ENCODE measurements at places on chromosomes 4 and X.

DNA sequence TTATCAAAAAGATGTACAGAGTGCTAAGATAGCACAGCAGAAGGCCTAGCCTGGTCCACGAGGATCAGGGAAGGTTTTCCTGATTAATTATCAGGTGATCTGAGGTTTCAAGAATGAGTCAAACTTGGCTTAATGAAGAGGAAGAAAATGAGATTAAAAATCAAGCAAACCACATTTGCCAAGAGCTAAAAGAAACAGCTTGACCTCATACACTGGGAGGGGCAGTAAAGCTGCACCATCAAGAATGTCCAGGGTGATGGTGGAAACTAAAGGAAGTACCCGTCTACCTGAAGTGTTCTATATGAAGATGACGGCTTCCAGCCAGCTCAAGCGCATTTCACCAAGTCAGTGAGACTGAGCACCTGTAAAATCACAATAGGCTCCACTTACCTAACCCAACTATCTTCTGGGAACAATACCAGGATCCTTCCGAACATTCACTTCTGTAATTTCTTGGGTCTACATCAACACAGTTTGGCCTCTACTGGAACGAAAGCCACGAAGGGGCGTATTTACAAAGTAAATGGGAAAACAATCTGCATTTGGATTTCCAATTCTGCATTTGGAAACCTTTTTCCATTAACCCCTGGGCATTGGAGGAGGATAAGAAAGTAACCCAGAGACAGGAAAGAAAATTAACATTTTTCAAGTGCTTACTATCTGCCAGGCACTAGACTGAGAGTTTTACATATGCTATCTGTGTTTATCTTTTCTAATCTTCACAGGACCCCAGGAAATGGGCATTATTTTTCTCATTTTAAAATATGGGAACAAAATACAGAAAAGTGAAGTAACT, 114.0 kb upstream of the DCLK2 start:
- no peak for DNase-seq

DNA sequence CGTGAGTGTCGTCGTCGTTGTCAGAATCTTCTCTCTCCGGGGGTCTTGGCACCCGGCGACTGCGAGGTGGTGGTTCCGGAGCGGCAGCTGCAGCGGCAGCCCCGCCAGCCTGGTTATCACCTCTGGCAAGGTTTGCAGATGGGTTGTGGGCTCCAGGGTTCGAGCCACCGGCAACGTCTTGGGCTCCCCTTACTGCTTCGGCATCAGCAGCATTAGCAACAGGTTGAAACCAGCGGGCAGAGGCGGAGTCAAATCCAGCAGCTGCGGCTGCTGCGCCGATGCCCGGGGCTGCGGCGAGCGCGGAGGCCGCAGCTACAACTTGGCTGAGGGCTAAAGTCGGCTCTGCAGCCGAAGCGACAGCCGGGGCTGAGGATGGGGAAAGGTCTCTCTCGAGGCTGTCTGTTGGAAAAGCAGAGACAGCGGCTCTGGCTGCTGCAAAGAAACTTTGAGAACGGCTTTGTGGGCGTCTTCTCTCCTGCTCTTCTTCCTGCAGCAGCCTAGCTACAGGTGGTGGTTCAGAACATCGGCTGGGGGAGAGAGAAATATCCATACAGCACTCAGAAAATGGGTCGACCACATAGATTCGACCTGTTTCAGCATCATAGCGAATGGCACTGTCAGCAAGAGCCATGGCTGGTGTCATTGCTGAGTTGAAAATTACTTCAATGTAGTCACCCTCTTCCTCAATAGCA, 3.6 kb downstream of the IRS4 start:
- no peak for DNase-seq

DNA sequence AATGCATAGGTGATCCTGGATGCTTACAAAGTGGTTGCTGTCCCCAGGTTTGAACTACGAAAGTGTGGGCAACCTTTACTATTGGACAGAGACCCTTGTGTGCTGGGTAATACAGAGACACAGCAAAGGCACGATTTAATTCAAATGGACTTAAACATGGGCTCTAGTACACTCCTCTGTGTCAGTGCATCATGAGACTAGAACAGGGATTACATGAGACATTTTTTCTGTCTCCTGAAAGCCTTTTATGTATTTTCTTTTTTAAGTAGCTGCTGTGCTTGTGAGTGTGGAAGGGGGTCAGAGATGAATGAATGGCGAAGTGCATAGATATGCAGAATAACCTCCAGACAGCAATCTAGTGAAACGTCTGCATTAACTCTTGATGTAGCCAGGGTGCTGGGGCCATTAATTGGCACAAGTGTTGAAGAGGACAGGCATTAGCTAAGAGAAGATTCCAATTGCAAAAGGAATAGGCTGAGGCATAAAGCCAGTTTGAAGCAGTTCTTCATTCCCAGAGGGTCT, 218.4 kb downstream of the STIM2 start:
- DNase-seq = no peak

DNA sequence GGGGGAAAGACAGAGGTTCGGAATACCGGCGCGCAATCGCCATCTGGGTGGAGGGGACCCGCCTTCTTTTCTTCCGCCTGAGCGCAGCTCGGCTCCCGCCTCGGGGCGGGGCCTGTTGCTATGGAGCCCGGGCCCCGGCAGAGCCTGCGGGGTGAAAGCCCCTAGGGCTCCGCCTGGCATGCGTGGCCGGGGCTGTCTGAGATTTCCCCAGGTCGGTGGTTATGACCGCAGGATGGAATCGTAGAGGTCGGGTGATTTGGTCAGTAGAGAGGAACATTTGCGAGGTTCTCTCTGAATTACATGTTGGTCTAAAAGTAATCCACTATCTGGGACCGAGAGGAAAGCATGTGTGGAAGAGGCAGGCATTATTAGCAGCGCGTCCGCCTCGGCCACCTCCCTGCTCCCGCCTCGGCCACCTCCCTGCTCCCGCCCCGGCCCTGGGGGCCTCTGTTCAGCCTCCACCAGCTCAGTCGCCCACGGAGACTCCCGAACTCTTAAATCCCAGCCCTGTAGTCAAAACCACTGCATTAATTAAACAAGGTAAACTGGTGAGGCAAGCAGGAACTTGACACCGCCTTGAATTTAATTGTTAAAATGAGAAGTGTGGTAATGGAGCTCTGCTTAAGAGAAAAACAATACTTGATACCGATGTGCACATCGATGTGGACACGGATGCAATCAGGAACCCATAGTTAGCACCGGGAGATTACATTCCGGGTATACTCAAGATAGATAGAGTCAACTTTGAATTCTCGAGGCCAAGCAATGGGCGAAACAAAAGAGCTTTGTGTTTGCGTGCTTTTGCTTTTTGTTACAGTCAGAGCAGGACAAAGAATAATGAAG, 45.2 kb downstream of the TRIM2 start:
- DNase-seq = no peak

- DNase-seq = no peak
Measured at GRCh38 chr4:42172128-42172790, 19.8 kb upstream of the BEND4 start.

DNA sequence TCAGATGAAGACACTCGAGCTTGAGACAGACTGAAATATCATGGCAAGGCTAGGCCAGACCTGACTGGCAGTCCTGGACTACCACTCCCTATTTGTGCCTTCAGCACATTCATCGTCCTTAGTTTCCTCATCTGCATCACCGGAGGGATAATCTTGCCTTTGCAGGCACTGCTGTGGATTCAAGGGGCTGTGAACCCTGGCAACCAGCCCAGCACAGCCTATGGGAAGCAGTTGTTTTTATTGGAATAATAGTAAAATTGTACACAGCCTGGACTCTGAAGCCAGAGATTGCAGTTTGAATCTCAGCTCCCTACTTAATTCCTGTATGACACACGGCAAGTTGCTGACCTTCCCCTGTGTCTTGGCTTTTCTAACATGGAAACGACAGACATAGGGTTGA, 161.0 kb downstream of the NSUN7 start:
- no peak for DNase-seq

DNA sequence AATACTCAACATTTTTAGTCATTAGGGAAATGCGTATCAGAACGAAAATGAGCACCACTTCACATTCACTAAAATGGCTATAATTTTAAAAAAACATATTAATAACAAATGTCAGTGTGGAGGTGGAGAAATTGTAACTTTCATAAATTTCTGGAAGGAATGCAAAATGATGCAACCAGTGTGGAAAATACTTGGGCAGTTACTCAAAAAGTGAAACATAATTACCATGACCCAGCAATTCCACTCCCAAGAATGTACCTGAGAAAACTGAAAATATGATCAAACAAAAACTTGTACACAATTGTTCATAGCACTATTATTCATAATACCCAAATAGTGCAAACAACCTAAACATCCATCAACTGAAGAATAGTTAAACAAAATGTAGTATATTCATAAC, 76.1 kb upstream of the FAM241A start:
- DNase-seq = no peak

DNA sequence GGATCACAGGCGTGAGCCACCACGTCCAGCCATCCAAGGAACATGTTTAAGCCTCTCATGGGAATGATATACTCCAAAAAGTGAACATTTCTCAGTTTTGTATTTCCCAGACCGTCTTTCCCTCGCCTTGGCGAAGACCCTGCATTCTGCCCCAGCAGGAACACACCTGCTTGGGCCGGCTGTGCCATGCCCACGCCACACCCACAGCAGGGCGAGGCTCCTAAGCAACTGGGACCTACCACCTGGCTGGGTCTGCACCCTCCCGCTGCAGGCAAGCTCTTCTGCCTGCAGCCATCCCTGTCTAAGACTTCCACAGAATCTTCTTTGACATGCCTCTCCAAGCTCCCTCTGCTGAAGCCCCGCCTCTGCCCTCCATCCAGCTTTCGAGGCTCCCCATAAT, 3.6 kb downstream of the CCNQ start:
- no peak for DNase-seq

GRCh38 chr4:35942092-35942491, 302.2 kb downstream of the ARAP2 start:
- no peak for DNase-seq

DNA sequence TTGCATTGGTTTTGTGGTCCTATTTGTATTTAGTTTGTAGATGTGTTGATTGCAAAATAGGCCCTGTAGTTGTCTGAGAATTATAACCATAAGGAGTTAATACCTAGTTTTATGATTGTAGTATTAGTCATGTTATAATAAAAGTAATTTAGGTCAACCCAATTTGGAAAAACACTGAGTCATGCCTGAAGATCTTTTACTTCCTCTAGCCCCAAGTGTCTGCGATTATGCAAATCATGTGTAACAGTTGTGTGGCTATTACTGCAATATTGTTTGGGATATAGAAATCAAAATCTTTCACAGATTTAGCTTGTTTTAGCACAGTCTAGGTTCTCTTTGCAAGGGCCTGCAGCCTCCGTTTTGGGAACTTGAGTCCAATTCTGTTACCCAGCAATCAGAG, 12.6 kb downstream of the SRD5A3 start:
- DNase-seq = no peak

GRCh38 chrX:124829930-124830329, 483.6 kb downstream of the SH2D1A start:
- no peak for DNase-seq

- DNase-seq = no peak
Measured at GRCh38 chr4:133146574-133147241, 2.4 kb upstream of the PCDH10 start.

DNA sequence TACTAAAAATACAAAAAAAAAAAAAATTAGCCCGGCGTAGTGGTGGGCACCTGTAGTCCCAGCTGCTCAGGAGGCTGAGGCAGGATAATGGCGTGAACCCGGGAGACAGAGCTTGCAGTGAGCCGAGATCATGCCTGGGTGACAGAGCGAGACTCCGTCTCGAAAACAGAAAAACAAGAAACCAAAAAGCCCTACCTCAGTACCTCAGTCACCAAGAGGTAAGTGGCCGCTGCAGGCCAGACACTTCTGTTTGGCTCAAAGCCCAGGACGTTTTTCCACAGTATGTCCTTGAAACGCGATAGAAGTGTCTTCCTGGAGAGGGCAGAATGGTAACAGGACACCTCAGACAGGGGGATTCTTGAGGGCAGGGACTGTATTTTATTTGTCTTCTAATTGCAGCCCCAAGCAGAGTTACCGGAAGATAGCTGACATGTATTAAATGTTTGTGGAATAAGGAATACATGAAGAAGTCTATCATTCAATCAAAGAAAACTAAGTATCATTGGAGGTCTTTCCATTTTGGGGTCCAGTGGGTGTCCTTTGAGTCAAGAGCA, 63.6 kb downstream of the CLNK start:
- DNase-seq = no peak

DNA sequence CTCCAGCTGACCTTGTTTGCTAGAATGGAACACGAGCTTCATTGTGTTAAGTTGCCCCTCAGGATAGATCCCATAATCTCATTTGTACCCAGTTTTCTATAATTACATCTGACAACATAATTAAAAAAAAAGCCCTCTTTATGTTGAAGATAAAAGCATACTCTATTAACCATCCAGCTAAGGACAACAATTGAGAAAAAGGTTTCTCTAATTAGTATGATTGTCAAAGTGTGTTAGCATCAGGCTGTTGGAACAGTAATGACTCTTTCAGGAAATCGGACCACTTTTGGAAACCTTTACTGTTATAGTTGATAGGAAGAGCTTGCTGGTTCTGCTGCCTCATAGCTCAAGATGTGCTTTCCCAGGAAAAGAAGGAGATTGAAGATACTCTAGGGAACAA, 172.6 kb downstream of the FHIP1A start:
- no peak for DNase-seq

GRCh38 chr4:138555108-138555507, 313.0 kb upstream of the SLC7A11 start:
- DNase-seq = no peak

GRCh38 chr4:70749313-70749712, 27.5 kb downstream of the RUFY3 start:
- DNase-seq = no peak
